ENCODE measurements at places on chromosomes 13 and 19. TPM values are rescaled to one million over a fixed set of nuclear protein-coding genes. Genes with fewer than 3 reads are reported as not detected.

The DACT3 gene
- 23.5 TPM for total RNA-seq

The FFAR3 gene
- not detected for total RNA-seq

GRCh38 chr19:32909257-32909656 lies 39.7 kb upstream of the SLC7A9 start:
- H3K27ac ChIP-seq = no peak overlapping the region
- no peaks in the 10 kb centered on the region for H3K27me3 ChIP-seq
- no peaks in the 10 kb centered on the region for H3K4me1 ChIP-seq
- H3K36me3 ChIP-seq = peaks cover 21% of the 10 kb centered on the region
- H3K4me3 ChIP-seq = no peak overlapping the region

The ZNF497 gene
- total RNA-seq = 0.39 TPM

- no peak within 1 kb of the TSS for H3K27ac ChIP-seq
- H3K36me3 ChIP-seq = no peaks in the 10 kb centered on the region
- no peaks in the 10 kb centered on the region for H3K27me3 ChIP-seq
Measured at GRCh38 chr19:51531349-51532315, at the start of gene SIGLEC6. Gene SIGLEC6 (minus strand): TSS chr19:51531670. CDS start chr19:51531648, 22 bp downstream.

- H3K27me3 ChIP-seq = peaks cover 12% of the 10 kb centered on the region
- H3K4me1 ChIP-seq = no peaks in the 10 kb centered on the region
- no peak overlapping the region for H3K27ac ChIP-seq
- no peak overlapping the region for H3K4me3 ChIP-seq
Measured at GRCh38 chr19:55147545-55148251, 1.3 kb downstream of the TNNT1 start.

GRCh38 chr19:55935206-55935605 lies 3.1 kb upstream of the NLRP13 start:
- H3K4me3 ChIP-seq = no peak overlapping the region
- no peak overlapping the region for H3K27ac ChIP-seq
- no peaks in the 10 kb centered on the region for H3K4me1 ChIP-seq
- H3K27me3 ChIP-seq = no peaks in the 10 kb centered on the region

GRCh38 chr13:98622931-98623331 lies 46.0 kb upstream of the STK24 start:
- no peak overlapping the region for H3K4me3 ChIP-seq
- no peak for DNase-seq
- H3K27ac ChIP-seq = no peak overlapping the region
- no peaks in the 10 kb centered on the region for H3K4me1 ChIP-seq
- H3K27me3 ChIP-seq = no peaks in the 10 kb centered on the region

The CBLC gene
- not detected for total RNA-seq

The HSD17B14 gene
- total RNA-seq = 3.7 TPM

The MPV17L2 gene
- 28.3 TPM for total RNA-seq

GRCh38 chr19:16104722-16105121 lies 7.0 kb upstream of the RAB8A start:
- peaks cover 42% of the 10 kb centered on the region for H3K36me3 ChIP-seq
- DNase-seq = no peak
- no peak overlapping the region for H3K4me3 ChIP-seq
- no peak overlapping the region for H3K27ac ChIP-seq
- H3K4me1 ChIP-seq = no peaks in the 10 kb centered on the region

The KLF2 gene
- 82.3 TPM for total RNA-seq

The LILRA1 gene
- not detected for total RNA-seq

Data from right atrium auricular region (tissue), 2 donors.